ENCODE measurements at places on chromosomes 1 and 21. TPM values are rescaled to one million over a fixed set of nuclear protein-coding genes. Genes with fewer than 3 reads are reported as not detected.

GRCh38 chr1:211775170-211775569 is 55.4 kb downstream of the LPGAT1 start:
- DNase-seq, result no peak

DNA sequence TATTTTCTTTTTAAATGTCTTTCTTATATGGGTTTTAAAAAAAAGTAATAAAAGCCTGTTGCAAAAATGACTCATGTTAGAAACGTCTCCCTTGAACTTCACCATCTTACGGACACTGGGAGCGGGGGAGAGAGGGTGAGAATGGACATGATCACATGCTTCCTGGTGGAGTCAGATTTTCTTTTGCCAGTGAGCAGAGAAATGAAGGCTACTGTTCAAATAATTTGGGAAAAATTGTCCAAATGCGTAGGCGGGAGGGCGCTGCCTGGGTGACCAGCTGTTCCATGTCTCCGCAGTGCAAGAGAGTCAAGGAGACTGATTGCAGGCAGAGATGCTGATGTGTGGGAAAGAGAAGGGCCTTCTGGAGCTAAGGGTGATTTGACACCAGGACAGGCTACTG is 23.1 kb downstream of the EIF2D start:
- no peak for DNase-seq

GRCh38 chr1:184051138-184051484 is 419 bp upstream of the TSEN15 start:
- DNase-seq, result no peak

GRCh38 chr1:235552146-235552716 is 48.0 kb upstream of the B3GALNT2 start:
- no peak for DNase-seq

DNA sequence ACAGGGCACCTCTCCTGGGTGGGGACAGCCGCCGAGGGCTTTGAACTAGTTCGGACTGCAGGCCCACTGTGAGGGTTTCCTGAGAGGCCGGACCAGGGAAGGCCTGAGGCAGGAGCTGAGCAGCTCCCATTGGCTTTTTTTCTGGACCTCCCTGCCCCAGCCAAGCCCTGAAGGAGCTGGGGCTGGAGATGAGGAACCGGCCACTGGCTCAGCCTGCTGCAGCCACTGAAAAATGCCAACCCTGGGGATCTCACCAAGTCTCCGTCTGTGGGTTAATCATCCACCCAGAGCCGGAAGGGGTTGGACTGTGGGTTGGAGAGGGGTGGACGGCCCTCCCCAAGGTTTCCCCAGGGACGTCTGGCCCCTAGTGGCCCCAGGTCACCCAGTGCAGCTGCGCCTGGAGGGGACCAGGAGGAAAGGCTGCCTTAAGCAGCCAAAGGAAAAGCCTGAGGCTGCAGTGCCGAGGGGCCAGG is 2.5 kb downstream of the VWA1 start:
- DNase-seq, result no peak

GRCh38 chr1:200699871-200700270 is 30.2 kb upstream of the DDX59 start:
- DNase-seq, result peak; percentile 16

GRCh38 chr1:15737324-15738319 is 1.6 kb downstream of the SLC25A34 start:
- no peak for DNase-seq

DNA sequence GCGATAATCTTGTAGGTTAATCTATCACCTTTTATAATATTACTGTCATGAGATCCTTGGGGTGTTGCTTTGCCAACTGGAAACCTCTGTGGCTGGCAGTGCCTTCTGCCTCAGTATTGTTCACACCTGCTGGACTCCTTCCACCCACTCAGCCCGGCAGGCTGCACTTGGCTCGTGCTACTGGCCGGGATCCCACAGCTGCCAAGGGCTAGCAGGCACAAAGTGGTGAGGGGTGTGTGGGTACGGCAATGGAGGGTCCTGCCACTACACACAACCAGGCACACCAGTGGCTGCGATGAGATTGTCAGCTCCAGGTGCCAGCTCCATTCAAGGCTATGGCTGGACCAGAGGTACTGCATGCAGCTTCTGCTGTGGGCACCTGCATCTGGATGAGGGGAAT is 191.2 kb upstream of the LYPLAL1 start:
- no peak for DNase-seq

Gene SLC25A33
- 2.3 TPM for polyA plus RNA-seq

Gene CELA2B
- not detected for polyA plus RNA-seq
